ENCODE measurements at places on chromosomes 1 and 21. TPM values are rescaled to one million over a fixed set of nuclear protein-coding genes. Genes with fewer than 3 reads are reported as not detected.

CD247 gene
- total RNA-seq: 0.15 TPM

HJV gene
- total RNA-seq: not detected

ALPL gene
- total RNA-seq: 0.31 TPM

SPRR4 gene
- not detected for total RNA-seq

S100A7 gene
- not detected for total RNA-seq

FALEC gene
- total RNA-seq: not detected

NR5A2 gene
- total RNA-seq: 8.3 TPM

CRNN gene
- total RNA-seq: not detected

RHD gene
- not detected for total RNA-seq

PTAFR gene
- total RNA-seq: 0.31 TPM

ITLN2 gene
- 0.14 TPM for total RNA-seq

OR2T29 gene
- total RNA-seq: not detected

FHAD1 gene
- total RNA-seq: 0.68 TPM

ATP1B1 gene
- 268 TPM for total RNA-seq

TTC34 gene
- total RNA-seq: 0.05 TPM

COL11A1 gene
- total RNA-seq: 4.3 TPM

SMG7 gene
- 43.5 TPM for total RNA-seq

CR1L gene
- total RNA-seq: not detected

CHI3L2 gene
- 0.40 TPM for total RNA-seq

AGBL4 gene
- not detected for total RNA-seq

ACTL8 gene
- total RNA-seq: 1.9 TPM

KCNJ9 gene
- total RNA-seq: not detected

DNAH14 gene
- total RNA-seq: 16.3 TPM

FAM151A gene
- not detected for total RNA-seq

LCE1E gene
- total RNA-seq: 0.08 TPM

VSIG8 gene
- total RNA-seq: 0.06 TPM

INTS7 gene
- total RNA-seq: 22.6 TPM

DNM3 gene
- total RNA-seq: 0.70 TPM

MRPL24 gene
- 202 TPM for total RNA-seq

C4BPB gene
- 1.1 TPM for total RNA-seq

OLIG1 gene
- not detected for total RNA-seq

C1orf87 gene
- total RNA-seq: not detected

TRABD2B gene
- 0.38 TPM for total RNA-seq

Data from A549 treated with DMSO at 1 μM for 4 hours (cell line).